ENCODE measurements at places on chromosomes 16 and 17.

DNA sequence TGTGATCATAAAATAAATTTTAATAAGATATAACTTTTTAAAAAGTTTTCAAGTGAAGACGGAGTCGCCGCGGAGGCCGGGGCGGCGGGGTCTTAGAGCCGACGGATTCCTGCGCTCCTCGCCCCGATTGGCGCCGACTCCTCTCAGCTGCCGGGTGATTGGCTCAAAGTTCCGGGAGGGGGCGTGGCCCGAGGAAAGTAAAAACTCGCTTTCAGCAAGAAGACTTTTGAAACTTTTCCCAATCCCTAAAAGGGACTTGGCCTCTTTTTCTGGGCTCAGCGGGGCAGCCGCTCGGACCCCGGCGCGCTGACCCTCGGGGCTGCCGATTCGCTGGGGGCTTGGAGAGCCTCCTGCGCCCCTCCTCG lies at the start of gene FOXC2:
TSS of gene FOXC2 (plus strand) at position 229 of the 365 bp plus-strand sequence. CDS start 507 bp downstream, outside the sequence.
- peak; percentile 79 for DNase-seq

GRCh38 chr16:4494746-4495490 lies 18.7 kb downstream of the HMOX2 start:
- no peak for DNase-seq

DNA sequence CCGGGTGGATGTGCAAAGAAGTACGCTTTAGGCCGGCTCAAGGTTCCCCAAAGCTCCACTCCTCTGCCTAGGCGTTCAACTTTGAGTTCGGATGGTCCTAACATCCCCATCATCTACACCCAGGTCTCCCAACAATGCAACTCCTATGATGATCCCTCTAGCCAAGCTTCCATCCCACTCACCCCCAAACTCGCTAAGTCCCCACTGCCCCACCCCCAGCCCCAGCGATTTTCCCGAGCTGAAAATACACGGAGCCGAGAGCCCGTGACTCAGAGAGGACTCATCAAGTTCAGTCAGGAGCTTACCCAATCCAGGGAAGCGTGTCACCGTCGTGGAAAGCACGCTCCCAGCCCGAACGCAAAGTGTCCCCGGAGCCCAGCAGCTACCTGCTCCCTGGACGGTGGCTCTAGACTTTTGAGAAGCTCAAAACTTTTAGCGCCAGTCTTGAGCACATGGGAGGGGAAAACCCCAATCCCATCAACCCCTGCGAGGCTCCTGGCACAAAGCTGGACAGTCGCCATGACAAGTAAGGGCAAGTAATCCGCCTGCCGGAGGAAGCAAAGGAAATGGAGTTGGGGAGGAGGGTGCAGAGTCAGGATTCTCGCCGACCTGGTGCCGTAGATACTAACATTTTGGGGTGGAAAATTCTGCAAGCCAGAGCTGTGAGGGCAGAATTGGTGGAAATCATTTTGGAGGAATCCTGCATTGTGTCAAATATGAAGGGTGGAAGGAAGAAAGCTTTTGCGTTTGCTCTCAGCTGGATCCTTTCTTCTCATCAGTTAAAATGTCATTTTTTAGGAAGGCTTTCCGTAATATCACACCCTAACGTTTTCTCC lies at the start of gene TP53:
TSS of gene TP53 (minus strand) at position 419 of the 836 bp plus-strand sequence. CDS start 10,896 bp downstream, outside the sequence.
- DNase-seq: peak; percentile 93

- no peak for DNase-seq
Observed at GRCh38 chr17:49819138-49819537, 28.7 kb downstream of the TAC4 start.

DNA sequence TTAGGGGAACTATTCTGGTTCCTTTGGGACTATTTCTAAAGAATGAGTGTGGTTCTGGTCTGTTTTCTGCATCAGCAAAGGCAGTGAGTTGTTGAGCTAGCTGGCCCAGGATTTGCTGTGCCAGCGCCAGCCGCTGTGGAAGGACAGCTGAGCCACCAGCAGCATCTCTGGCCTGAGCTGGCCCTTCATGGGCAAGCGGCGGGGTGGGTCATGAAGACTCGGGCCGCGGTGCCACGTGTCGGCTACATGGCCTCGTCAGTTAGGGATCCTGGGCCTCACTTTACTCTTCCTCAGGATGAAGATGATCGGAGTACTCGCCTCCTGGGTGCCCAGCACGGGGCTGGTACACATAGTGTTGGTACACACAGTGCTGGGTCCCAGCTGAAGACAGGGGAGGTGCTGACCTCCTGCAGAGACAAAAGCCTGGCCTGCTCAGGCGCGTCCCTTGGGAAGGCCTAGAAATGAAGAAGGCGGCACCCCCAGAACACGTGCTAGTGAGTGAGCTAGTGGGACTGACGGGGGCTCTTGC lies 17.9 kb upstream of the FAAP100 start:
- DNase-seq: no peak

DNA sequence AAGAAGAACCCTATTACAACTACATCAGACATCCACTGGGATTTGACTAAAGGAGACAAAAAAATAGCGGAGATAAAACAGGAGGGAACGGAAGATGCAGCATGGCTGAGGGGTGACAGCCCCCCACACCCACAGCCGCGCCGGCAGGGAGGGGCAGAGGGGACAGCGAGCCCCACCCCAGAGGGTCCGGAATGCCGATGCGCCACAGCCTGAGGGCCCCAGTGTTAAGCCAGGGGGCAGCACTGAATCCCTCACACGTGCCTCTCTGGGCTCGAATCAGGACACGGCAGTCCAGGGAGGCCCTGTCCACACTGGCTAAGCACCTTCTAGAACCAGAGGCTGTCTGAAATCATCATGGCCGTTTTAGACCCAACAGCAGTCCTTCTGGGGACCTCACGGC lies 18.8 kb downstream of the MAP1LC3B start:
- peak; percentile 60 for DNase-seq

DNA sequence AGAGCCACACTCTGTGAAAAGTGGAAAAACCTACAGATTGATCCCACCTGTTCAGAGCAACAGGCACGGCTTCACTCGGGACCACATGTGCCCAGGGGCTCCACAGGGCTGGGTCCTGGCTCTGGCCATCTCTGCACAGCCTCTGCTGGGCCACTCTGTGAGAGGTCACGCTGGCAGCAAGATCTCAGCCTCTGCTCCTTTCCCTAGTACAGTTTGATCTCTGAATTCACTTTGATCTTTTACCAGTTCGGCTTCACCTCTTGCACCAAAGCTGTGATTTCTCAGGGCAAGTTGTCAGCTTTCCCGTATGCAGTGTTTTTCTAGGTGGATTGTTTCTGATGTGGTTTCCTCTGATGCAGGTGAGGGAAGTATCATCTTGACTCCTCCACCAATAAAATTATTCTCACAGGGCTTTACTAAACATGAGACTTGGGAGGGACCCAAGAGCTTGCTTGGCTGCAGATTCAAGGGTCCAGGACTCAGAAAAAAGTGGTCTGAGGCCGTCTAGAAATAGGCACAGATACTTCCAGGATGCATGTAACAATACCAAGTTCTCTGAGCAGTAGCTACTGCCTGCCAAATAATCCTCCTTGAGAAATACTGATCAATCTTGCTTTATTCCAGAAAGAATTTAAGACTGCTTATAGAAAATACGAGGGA lies 24.0 kb upstream of the ALDH3A1 start:
- DNase-seq: no peak

DNA sequence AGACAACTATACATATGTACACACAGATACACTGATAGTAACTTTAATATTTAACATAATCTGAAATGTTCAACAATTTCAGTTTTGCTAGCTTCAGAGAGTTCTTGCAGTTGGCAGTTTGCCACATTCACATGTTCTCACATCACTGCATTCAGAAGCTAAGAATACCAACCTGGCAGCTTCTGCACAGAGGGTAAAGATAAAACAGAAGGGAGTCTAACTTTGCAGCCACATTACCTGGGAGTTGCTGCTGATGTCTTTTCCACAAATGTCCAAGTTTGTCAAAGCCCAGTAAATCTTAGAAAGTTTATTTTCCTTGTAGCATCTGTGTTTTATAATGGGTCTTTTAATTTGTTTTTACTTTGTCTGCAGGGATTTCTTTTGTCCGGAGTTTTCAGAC lies 332.0 kb downstream of the BCAS3 start:
- no peak for DNase-seq

- DNase-seq: no peak
Observed at GRCh38 chr17:30391534-30391933, 12.8 kb downstream of the CPD start.

GRCh38 chr16:17467923-17468540 lies 2.7 kb downstream of the XYLT1 start:
- peak; percentile 81 for DNase-seq

GRCh38 chr16:29126616-29127015 lies 141.8 kb downstream of the LAT start:
- DNase-seq: no peak

DNA sequence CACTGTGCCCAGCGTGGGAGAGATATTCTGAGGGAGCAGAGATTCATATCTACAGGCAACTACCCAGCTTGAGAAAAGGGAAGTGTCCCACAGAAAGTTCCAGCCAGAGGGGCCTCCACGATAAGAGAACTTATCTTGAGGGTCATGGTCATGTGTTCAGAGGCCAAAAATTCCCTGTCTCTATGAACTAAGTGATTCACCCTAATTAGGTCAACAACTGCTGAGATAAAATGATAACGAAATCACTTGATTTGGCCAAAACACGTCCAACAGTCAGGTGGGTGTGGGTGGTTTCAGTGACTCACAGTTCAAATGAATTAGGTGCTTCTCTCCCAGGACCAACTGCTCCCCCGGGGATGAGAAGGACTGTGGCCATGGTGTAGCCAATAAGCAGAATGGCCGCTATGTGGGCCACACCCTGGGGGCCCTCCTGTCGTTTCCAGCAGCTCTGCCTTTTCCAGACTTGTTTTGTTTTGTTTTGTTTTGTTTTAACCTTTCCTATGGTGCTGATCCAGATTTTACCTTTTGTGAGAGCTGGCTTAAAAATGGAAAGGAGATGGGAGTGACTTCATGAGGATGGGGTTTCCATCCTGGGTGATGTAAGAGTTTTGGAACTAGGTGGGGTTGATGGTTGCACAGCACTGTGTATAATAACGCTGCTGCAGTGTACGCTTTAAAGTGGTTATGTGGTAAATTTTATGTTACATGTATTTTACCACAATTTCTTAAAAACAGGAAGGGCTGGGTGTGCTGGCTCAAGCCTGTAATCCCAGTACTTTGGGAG lies 8.7 kb downstream of the DNAI2 start:
- no peak for DNase-seq

GRCh38 chr16:29760567-29761279 lies 14.9 kb upstream of the C16orf54 start:
- no peak for DNase-seq

- peak; percentile 92 for DNase-seq
Observed at GRCh38 chr17:75876190-75876937, 2.0 kb downstream of the TRIM47 start.

DNA sequence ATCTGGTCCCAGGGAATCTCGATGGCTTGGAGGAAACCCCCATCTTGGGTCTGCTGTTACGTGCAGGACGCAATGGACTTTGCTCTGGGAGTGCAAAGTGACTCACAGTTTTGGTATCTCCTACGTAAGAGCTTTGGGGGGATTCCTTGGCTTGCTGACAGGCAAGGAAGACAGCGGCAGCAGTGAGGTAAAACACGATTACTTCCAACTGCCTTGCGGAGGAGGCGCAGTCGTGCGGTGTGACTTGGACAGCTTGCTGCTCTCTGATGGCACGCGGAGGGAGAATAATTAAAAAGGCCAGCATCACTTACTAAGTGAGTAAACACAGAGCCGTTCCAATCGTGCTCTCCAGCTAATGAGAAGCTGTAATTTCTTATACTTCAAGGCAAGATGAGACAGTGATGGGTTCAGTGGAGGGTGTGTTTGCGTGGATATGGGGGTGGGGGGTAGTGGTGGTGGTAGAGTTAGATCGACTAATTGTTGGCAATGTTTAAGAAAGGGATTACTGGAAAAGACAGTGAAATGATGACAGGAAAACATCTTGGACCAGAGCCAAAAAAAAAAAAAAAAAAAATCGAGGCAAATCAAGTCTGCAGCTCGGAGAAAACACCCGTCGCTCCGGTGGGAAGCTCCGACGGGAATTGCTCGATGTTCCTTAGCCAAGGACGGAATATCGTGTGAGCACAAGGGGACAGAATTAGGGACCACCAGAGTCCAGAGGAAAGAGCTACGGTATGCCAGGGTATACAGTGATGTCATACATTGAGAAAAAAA lies 184.8 kb upstream of the ZFHX3 start:
- DNase-seq: no peak

- peak; percentile 45 for DNase-seq
Observed at GRCh38 chr16:3503523-3503922, 2.7 kb downstream of the CLUAP1 start.

- no peak for DNase-seq
Observed at GRCh38 chr16:79269211-79269863, 331.2 kb downstream of the MAF start.

DNA sequence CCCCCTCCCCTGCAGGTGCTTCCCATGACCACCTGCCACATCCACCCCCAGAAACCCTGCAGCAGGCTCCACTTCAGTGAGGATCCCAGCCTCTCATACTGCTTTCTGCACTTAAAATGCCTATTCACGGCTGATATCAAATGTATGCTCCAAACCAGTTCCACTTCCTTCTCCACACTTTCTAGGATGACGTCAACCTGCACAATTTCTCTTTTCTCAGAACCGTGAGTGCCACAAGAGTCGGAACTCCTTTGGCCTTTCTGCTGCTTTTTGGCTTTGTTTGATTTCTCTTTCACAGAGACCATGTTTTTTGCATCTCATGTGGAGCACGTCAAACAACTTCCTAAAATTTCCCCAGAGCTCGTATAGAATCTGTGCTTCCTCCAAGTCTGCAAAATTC lies 378.8 kb upstream of the TNRC6C start:
- peak; percentile 16 for DNase-seq

- no peak for DNase-seq
Observed at GRCh38 chr17:40473573-40474365, 27.7 kb downstream of the TNS4 start.

DNA sequence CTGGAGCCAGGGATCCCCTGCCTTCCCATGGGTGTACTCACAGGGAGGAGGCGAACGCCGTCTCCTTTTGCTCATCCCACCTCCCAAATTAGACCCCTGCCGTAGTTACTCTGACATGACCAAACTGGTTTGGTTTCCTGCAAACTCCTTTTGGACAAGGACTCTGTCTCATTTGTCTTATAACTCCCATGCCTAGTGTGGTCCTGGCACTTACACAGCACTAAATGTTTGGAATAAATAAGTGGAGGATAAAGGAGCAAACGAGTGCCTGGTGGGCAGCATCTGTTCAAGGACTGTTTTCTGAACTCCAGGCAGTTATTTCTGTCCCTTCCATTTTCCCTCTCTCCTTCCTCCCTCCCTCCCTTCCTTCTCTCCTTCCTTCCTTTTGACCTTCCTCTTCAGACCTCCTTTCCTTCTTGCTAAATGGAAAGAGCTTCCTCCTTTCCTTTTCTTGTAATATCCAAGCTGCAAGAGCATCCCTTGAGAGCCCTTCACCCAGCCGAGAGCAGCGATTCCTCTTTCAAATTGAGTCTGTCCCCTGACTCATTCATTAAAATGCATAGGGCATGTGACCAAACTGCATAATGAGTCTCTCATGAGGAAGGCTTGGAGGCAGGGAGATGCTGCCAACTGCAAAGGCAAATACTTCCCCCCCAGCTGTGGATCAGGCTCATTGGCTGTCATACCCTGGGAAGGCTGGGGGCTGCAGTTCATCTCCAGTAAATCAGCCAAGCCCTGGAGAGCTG lies 36.8 kb downstream of the CHD9 start:
- DNase-seq: no peak

GRCh38 chr17:31807846-31808245 lies 51.2 kb downstream of the COPRS start:
- DNase-seq: no peak

GRCh38 chr16:12869698-12870427 lies 31.5 kb upstream of the SHISA9 start:
- no peak for DNase-seq

GRCh38 chr16:86748652-86749051 lies 170.3 kb downstream of the FOXL1 start:
- DNase-seq: peak; percentile 27

GRCh38 chr16:21614896-21615295 lies 15.5 kb downstream of the METTL9 start:
- no peak for DNase-seq

GRCh38 chr17:76451506-76451905 lies 1.4 kb downstream of the UBE2O start:
- DNase-seq: no peak

Measured in spleen (tissue), 13 donors.